NCI-H1092 treated with DMSO at 0.1 percent for 48 hours (cell line): ENCODE measurements at places on chromosomes 5 and 9.
A peak's percentile ranks its signal among the peaks of the same experiment; 100 is the strongest.

DNA sequence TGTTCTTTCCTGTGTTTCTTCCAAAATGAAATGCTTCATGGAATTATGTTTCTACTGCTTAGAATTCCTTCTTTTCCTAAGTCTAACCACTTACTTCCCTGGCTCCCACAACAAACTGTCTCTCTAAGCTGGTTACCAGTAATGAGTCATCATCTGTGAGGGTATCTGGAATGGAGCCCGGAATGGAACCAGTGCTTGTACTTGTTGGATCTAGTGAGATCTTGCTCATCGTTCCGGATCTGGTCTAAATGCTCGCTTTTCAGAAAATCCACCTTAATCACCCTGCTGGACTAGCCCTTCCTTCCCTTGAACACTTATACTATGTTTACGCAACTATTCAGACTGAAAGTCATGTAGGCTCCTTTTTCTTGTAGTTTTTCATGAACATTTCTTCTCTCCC, 184.8 kb downstream of the PBX3 start:
- DNase-seq, result no peak

GRCh38 chr9:113238859-113239232, 17.5 kb downstream of the SLC31A1 start:
- no peak for DNase-seq

DNA sequence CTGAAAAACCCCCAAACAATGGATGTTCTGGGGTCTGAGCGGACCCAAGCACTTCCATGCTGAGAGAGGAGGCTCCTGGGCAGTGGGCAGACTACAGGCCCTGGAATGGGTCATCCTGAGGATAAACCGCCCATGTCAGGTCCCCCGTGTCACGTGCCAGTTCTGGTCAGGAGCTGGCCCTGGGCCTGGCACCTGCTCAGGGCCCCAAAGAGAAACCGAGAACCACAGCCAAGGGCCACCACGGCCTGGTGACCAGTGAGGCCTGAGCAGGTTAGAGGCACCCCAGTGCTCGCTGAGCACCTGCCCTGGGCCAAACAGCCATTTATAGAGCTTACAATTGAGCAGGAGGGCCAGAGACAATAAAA, 15.8 kb downstream of the LMAN2 start:
- DNase-seq, result no peak

- DNase-seq, result no peak
Measured at GRCh38 chr5:175344331-175345195, 99.4 kb downstream of the DRD1 start.

DNA sequence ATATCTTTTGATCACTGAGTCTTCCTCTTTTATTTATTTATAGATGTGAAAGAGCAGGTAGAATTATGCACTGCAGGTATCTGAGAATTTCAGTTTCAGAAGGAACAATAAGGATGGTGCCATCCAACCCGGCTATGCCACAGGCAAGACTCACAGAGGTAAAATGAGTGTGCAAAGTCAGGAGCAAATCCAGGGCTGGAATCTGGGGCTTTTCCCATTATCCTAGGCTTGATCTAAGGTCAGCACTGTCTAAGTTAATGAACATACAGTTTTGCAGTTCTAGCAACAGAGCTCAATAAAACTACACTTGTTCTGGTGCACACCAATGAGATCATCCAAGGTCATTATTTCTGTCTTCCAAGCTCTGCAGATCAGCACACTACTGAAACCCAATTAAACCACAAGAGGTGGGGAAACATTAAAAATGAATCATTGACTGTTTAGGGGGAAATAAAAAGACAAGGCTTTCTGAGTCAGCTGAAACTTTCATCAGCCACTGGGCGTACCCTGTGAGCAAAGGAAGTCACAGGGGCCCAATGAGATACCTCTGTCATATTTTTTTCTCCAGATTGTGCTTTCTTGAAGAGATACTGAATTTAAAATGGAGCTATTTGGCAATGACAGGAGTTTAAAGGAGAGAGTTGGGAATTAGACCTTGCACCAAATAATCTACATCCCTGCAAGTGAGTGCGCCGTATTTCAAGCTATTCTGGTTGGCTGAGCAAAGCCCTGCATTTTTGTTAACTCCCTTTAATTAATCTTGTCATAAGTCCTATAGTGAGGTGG, 662.2 kb upstream of the ZNF608 start:
- DNase-seq, result peak; percentile 63

- DNase-seq, result no peak
Measured at GRCh38 chr5:54403885-54404416, 51.5 kb upstream of the HSPB3 start.

DNA sequence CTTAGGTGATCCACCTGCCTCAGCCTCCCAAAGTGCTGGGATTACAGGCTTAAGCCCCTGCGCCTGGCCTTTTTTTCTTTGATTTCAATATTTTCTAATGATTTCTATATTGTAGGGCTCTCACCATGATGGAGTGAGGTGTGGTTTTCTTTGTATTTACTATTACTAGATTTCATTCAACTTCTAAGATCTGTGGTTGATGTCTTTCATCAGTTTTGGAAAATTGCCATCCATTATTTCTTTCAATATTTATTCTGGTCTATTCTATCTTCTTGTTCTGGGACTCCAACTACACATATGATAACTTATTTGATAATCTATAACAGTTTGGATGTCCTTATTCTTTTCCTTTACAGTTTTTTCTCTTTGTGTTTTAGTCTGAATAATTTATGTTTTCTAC, 31.9 kb downstream of the FBXO4 start:
- no peak for DNase-seq

DNA sequence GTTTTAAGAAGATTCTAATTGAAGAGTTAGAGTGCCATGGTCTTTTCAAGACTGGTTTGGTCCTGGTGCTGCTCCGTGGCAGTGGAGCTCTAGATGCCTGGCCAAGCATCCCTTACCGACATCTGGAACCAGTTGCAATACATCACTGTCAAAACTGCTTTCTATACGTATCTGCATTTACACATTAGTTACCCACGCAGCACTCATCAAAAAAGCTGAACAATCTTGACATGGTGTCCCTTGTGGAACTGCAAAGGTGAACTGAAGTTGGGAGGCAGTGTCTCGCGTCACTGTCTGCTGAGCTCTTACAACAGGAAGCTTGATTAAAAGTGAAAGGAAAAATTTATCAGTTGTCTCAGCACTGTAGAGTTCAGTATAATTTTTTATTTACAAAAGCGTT, 82.6 kb downstream of the PBX3 start:
- DNase-seq, result no peak

DNA sequence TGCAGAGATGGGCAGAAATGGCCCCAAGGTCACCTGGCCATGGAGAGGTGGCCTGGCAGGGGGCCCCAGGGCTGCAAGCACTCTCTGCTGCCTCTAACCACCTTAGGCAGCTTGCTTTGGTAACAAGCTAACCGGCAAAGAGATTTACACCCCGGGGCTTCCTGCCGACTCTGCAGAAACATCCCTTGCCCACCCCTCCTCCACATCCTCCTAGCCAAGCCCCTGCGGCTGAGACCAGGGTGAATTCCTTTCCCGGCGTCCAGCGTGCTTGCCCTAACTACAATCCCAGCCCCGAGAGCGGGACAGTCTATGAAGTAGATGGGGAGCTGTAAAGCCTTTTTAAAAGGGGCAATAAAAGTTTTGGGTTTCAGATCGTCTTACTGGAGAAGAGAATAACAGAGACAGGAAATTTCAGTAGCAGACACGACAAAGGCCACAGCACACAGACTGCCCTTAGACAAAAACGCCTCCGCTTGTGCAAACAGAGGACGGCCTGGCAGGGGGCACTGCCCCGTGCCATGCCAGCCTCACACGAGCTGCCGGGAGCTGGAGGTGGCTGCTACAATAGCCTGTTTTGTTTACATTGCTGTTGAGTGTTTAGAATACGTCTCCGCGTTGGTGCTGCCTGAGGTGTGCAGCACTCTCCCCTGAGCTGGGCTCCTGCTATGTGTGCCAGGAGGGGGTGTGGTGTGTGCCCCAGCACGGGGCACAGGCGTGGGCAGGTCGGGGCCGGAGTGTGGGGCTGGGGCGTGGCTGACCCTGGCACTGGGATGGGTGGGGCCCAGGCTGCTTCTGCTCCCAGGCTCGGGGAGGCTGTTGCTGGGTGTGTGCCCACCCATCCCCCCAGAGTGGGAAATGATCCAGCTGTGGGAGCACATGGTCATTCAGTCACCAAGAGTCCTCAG, 15.3 kb downstream of the MYMK start:
- peak; percentile 96 for DNase-seq

- no peak for DNase-seq
Measured at GRCh38 chr5:111927191-111927590, 170.2 kb upstream of the NREP start.

DNA sequence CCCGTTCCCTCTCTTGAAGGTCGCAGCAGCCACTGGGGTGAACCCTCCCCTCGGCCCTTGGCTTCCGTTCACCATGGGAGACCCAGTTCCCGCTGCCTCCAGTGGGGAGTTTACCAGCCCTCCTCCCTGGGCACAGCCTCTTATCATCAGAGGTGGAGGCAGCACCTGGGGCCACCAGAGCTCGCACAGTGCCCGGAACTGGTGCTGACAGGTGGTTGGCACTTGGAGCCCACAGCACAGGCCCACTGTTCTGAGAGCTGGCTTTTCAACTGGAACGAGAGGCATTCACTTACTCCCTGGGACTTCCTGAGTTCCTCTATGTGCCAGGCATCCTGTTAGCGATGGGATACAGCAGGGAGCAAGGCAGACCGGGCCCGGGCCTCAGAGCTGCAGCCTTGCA, 106.8 kb upstream of the FCN2 start:
- no peak for DNase-seq

GRCh38 chr5:75616371-75616881, 5.2 kb downstream of the ANKDD1B start:
- no peak for DNase-seq
